ENCODE measurements at places on chromosomes 2 and 18.

GRCh38 chr2:234044157-234044556 lies 6.3 kb upstream of the SPP2 start:
- no peak for DNase-seq

DNA sequence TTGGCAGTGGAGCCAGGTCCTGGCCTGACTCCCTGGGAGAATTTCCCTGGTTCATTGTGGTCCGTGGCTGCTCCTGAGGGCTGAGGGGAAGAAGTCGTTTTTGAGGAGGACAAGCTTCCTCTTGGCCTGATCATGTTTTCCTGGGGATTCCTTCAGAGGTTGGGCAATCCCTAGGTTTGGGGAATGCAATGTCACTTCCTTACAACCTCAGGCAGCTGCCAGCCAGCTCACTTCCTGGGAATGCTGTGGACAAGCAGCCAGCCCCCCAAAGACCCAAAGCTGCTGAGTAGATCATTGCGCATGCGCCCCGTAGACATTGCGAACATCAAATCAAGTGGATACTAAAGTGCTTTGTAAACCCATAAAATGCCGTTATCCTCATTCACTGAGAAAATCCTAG lies 7.7 kb upstream of the DNMT3A start:
- DNase-seq: no peak

GRCh38 chr18:67144329-67144728 lies 372.2 kb downstream of the DSEL start:
- no peak for DNase-seq

DNA sequence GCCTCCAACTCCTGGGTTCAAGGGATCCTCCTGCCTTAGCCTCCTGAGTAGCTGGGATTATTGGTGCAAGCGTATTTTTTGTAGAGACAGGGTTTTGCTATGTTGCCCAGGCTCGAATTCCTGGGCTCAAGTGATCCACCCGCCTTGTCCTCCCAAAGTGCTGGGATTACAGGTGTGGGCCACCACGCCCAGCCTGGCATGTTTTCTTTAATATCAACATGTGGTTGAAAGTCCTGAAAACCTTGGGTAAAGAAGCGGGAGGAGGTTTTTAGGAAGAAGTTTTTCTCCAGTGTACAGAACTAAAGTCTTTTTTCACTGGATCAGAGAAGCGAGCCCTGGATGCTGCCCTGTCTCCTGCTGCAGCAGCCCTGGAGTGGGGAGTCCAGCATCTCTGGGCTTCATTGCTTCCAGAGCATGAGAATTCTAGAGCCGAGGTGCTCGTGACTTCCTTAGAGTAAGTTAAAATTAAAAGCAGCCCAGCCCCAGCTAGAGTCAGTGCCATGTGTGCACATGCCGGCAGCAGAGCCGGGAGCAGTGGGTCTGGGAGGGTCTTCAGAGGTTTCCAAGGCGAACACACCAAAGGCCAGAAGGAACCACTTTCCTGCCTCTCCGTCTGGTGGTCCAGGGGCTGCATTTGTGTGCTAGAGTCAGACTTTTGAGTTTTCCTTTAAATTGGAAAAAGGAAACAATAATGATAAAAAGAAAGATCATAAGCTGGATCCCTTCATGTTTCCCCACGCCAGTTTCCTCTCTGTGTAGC lies 31.2 kb downstream of the ITGB1BP1 start:
- DNase-seq: no peak

DNA sequence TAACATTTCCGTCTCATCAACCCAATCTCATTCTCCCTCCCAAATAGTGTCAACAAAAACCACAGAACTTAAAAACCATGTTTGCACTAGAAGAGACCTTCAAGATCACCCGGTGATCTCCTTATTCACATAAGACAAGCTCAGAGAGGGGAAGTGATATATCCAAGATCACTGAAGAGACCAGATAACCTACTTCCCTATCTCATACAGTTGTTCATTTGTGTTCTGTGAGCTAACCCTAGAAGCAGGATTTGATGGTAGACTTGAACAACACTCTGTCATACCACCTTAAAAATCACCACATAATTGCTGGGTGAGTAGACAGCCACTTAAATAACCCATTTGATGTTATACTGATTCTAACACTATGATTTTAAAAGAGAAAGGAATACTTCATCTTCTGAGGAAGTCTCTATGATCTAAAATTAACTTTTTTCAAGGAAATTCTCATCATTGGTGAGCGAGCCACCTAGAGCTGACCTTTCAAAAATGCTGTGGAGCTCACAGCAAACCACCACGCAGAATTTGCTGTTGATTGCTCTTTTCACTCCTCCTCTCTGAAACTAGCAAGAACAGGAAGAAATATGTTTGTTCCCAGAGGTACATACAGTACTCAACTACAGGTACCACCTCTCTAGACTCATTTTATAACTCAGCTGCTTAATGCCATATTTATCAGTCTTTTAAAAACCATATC lies 15.1 kb downstream of the AAK1 start:
- DNase-seq: no peak

DNA sequence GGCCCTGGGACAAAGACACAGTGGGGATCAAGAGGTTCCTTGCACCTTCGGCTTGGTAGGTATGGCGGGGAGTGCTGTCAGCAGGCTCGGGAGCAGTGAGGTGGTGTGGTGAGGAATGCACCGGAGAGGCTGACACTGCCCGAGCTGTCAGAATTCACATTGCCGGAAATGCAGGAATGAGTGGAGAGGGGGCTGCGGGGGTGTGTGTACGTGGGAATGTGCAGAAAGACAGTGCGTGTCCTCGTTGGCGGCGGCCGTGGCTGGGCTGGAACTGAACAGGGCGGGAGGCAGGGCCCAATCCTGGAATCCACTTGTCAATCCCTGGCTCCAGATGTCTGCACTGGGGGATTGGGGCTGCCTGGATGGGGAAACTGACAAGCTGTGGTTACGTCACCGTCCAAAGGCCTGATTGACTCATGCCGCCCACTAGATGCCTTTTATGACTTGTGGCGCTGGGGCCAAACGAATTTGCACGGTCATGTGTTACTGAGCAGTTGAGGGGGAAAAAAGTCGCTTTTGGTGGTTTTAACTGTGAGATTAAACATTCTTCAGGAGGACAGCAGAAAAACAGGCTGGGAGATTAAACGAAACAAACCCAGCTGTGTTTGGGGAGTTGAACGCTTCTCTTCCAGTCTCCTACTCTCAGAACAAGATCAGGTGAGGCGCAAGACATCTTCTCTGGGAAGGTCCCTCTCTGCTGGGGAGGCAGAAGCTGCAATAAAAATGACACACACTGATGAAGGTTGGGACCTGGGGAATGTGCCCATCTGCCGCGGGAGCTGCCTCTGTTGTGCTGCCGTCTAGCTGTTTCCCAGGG lies 189.4 kb upstream of the GLI2 start:
- no peak for DNase-seq

DNA sequence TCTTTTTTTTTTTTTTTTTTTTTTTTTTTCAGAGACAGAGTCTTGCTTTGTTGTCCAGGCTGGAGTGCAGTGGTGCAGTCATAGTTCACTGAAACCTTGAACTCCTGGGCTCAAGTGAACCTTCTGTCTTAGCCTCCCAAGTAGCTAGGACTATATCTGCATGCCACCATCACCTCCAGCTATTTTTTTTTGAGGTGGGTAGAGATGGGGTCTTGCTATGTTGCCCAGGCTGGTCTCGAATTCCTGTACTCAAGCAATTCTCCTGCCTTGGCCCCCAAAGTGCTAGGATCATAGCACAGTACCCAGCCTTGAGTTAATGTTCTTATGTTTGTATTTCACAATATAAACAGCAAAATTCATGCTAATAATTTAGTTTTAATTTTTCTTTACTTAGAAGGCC lies 62.9 kb upstream of the IGFBP2 start:
- DNase-seq: no peak

DNA sequence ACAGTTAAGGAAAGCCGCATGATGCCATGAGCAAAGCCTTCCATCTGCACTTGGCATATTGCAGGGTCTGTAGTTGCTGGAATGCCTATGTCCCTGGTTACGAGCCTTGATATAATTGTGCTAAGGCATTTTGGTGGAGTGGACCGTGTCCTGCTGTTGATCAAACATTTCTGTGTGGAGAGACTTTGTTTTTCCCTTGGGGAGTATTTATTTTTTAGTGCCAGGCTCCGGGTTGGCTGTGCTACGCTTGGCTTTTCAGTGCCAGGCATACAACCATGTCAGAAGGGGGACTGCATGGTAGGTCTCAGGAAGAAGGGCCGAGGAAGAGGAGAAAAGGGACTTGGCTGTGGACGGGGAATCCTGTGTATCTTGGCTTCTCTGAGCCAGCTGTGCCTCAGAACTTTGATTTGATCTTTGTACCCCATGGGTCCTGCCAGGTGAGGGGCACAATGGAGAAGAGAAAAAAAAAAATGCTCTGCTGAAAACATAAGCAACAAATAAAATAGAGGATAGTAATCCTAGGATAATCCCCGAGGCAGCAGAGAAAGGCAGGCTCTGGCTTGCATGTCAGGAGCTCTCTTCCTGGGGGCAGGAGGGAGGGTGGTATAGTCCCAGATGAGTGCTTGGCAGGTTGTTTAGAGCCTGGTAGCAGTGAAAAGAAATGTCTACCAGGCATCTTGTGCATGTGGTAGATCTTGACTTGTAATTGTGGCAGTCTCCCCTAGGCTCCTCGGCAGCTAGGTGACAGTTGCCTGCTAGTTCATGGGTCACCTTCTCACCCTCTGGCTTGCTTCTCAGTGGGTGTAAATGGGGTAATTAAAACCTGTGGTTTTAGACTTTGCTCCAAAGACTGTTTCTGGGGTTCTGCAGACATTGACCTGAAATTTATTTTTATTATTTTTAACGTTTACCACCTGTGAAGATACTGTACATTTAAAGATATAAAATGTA lies 233.0 kb downstream of the NEDD4L start:
- no peak for DNase-seq

DNA sequence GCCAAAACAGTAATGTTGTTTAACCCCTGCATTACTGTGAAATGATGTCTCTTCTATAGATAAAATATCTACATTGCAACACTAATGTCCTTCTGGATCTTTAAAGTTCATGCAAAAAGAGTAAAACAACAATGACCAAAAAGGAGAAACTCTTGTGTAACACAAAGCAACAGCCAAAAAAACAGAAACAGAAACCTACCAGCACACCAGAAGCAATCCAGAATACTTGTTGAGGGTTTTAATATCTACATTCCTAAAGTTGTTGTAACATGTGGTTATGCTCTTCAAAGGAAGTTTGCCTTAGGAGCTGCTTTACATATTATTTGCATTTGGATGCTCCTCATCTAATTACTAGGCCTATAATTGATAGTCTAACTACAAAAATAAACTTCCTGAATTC lies 157.2 kb downstream of the BABAM2 start:
- no peak for DNase-seq

- DNase-seq: no peak
These were observed 246.6 kb downstream of the FHOD3 start for GRCh38 chr18:36543991-36544725.

GRCh38 chr2:85865539-85866164 lies 23.1 kb downstream of the ST3GAL5 start:
- peak; percentile 50 for DNase-seq

- no peak for DNase-seq
These were observed 27.5 kb downstream of the MTHFD2 start for GRCh38 chr2:74225698-74226459.

- peak; percentile 75 for DNase-seq
These were observed 44.3 kb downstream of the SERTAD2 start for GRCh38 chr2:64609227-64609941.

- no peak for DNase-seq
These were observed 10.0 kb downstream of the MAPK4 start for GRCh38 chr18:50569930-50570329.

DNA sequence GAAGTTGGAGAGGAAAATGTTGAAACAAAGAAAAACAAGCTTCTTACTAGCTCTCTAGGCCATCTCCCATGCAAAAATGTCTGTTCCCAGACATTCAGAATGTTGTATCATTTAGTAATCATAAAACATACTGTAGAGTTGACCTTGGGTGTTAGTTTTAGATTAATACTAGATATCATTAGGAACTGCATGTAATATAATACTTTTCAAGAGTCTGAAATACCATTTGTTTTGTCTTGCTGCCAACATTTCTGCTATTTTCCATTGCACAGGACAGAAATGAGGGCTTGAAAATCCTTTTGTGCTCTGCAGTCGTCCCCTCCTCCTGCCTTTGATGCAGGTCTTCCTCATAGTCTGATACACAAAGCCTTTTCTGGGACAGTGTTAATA lies 89.5 kb upstream of the RBMS1 start:
- DNase-seq: no peak

DNA sequence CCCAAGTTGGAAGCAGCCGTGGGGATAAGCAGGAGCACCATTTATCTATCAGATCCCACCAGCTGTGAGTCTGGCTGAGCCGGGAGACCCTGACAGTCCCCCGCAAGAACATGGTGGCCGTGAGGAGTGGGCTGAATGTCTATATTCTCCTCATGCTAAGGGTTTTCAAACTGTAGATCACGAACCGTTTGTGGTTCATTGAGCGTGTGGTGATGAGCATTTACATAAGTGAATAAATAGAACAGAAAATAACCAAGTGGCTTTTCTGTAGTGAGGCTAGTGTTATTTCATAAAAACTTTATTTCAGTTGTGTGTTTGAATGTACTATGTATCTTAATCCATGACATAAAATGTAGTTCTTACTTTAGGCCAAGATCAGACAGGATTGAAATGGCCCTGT lies 190.2 kb upstream of the APCDD1 start:
- DNase-seq: no peak

GRCh38 chr2:150847578-150847977 lies 360.1 kb upstream of the RND3 start:
- no peak for DNase-seq

- DNase-seq: no peak
These were observed 52.6 kb upstream of the NEMP2 start for GRCh38 chr2:190587106-190587505.

- peak; percentile 70 for DNase-seq
These were observed 16.5 kb upstream of the PSD4 start for GRCh38 chr2:113157118-113157896.

GRCh38 chr2:185700883-185701282 lies 37.7 kb upstream of the FSIP2 start:
- no peak for DNase-seq

DNA sequence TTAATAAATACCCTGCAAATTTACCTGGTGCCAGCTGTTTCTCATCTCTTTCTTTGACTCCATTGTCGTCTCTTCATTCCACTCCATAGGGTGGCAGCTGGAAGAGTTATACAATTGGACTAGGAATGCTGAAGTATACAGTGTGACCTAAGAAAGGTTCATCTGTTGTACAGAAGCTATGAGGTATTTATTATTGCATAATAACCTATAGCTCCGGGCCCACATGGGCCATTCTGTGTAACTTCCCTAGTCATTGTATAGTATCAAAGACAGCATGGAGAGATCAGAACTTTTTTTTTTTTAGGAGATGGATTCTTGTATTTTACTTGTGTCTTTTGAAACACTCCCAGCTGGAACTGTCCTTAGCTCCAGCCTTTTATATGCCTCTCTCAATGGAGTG lies 26.2 kb downstream of the BMP10 start:
- DNase-seq: no peak

Measured in activated T-cell treated with anti-CD3 and anti-CD28 coated beads, Interleukin-2, amount 50 U/mL, for 48 hours (primary cell).